Naive thymus-derived CD8-positive, alpha-beta T cell (primary cell): ENCODE measurements at places on chromosomes 7 and 10.

- H3K4me1 ChIP-seq = no peaks in the 10 kb centered on the region
- DNase-seq = no peak
- H3K27me3 ChIP-seq = peaks cover 10% of the 10 kb centered on the region
These were observed 61.4 kb upstream of the NME8 start for GRCh38 chr7:37786741-37787569.

- H3K4me1 ChIP-seq = peaks cover 32% of the 10 kb centered on the region
- H3K27ac ChIP-seq = peak overlapping the region; percentile 100
- peaks cover 27% of the 10 kb centered on the region for H3K36me3 ChIP-seq
- H3K27me3 ChIP-seq = no peaks in the 10 kb centered on the region
These were observed 1.2 kb upstream of the SMNDC1 start for GRCh38 chr10:110305767-110306451.

- H3K36me3 ChIP-seq = no peaks in the 10 kb centered on the region
- H3K4me3 ChIP-seq = no peak overlapping the region
- DNase-seq = no peak
- H3K4me1 ChIP-seq = no peaks in the 10 kb centered on the region
- no peaks in the 10 kb centered on the region for H3K27me3 ChIP-seq
- H3K27ac ChIP-seq = no peak overlapping the region
These were observed 481.5 kb upstream of the FOXK1 start for GRCh38 chr7:4200546-4201094.

DNA sequence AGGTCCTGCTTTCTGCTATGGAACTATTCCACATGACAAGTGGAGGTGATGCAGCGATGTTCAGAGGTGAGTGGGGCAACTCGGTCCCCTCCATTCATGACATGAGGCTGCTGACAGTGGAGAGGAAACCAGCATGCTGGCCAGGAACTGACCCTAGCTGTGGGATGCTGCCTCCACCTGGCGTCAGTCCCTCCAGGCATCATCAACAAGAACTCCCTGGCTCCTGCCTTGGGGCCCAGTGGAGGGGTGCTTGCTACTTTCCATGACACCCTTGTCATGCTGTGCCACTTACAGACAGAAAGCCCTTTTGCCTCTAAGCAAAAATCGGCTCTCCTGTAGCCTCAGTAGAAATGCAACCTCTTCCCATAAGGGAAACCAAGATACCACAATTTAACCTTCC is 118.5 kb downstream of the LRRC18 start:
- peaks cover 6% of the 10 kb centered on the region for H3K4me1 ChIP-seq
- no peak for DNase-seq
- H3K36me3 ChIP-seq = no peaks in the 10 kb centered on the region
- H3K27ac ChIP-seq = no peak overlapping the region
- no peak overlapping the region for H3K4me3 ChIP-seq

- H3K36me3 ChIP-seq = peaks cover 39% of the 10 kb centered on the region
- peaks cover 12% of the 10 kb centered on the region for H3K4me1 ChIP-seq
- no peak for DNase-seq
- H3K4me3 ChIP-seq = no peak overlapping the region
- no peak overlapping the region for H3K27ac ChIP-seq
These were observed 118.9 kb downstream of the INPP5A start for GRCh38 chr10:132656283-132657126.

DNA sequence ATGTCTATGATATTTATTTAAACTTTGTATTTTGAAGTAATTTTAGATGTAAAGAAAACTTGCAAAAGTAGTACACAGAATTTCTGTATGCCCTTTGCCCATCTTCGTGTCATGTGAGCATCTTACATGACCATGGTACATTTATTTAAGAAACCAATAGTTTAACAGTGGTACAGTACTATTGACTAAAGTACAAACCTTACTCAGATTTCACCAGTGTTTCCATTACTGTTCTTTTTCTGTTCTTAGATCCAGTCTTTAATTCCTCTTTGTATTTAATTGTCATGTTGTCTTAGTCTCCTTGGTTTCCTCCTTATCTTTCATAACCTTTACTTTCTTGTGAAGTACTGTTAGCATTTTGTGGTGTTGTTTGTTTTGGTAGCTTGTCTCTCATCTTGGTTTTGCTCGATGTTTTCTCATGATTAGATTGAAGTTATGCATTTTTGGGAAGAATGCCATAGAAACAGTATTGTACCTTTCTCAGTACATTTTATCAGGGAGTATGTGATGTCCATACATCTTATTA is 24.1 kb downstream of the TAX1BP1 start:
- no peaks in the 10 kb centered on the region for H3K27me3 ChIP-seq
- peaks cover 7% of the 10 kb centered on the region for H3K4me1 ChIP-seq
- DNase-seq = no peak
- H3K4me3 ChIP-seq = no peak overlapping the region

- no peaks in the 10 kb centered on the region for H3K4me1 ChIP-seq
- H3K27me3 ChIP-seq = no peaks in the 10 kb centered on the region
- no peak overlapping the region for H3K27ac ChIP-seq
- no peak for DNase-seq
- no peak overlapping the region for H3K4me3 ChIP-seq
These were observed 29.9 kb downstream of the LIPJ start for GRCh38 chr10:88616250-88616977.

DNA sequence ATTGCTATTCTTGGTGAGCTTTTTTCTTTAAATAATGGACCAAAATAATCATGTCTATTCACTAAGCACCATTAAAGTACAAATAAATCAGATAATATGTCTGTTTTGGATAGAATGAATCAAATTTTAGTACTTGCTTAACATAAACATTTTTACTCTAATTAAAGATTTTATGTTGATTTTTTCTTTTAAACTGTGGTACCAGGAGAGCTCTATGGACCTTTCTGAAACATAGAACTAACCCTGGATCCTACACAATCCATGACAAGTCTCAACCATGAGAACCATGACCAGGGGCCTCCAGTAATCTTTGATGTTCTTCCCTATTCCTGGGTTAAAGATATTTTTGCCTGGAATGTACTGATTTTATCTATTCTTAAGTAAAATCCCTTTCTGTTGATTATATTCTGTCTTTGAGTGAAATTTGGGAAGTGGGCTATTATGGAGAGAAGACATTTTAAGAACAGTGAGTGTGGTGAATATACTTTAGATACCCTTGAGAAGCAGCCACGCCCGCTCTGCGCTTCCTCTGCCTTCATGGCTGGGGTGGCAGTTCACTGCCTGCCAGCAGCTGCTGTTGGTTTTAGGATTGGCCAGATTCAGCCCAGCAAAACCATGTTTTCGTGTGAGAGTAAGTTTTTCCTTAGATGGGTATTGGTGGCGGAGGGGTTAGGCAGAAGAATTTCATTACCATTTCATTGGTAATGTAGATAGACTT is 42.2 kb upstream of the BHLHA15 start:
- no peaks in the 10 kb centered on the region for H3K27me3 ChIP-seq
- peaks cover 40% of the 10 kb centered on the region for H3K36me3 ChIP-seq
- no peak for DNase-seq
- no peak overlapping the region for H3K27ac ChIP-seq
- peaks cover 11% of the 10 kb centered on the region for H3K4me1 ChIP-seq

DNA sequence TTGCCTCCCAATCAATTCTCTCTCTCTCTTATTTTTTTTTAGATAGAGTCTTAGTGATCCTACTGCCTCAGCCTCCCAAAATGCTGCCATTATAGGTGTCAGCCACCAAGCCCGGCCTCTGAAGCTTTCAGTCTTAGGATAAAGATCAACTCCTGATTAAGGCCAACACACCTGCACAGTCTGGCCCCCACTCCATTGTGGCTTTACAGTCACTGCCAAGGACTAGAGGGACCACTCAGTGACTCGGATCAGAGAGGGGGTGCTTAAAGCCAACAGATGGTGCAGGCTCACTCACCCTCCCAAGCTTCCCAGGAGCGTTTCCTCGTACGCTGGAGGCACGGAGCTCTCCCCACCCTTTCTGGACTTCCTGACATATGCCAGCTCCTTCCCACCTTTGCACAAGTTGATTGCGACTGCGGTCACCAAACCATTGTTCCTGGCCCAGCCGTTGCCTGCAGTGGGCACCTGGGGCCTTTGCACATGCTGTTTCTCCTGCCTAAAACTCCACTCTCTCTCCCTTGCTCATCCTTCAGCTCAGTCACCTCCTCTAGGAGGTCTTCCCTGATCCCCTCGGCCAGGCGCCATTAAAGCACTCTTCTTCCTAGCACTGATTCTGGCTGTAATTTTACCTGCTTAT is 1.7 kb upstream of the CDH23 start:
- peaks cover 7% of the 10 kb centered on the region for H3K4me1 ChIP-seq
- H3K4me3 ChIP-seq = no peak overlapping the region
- no peak overlapping the region for H3K27ac ChIP-seq
- H3K27me3 ChIP-seq = peaks cover 80% of the 10 kb centered on the region
- no peak for DNase-seq
- H3K36me3 ChIP-seq = no peaks in the 10 kb centered on the region

DNA sequence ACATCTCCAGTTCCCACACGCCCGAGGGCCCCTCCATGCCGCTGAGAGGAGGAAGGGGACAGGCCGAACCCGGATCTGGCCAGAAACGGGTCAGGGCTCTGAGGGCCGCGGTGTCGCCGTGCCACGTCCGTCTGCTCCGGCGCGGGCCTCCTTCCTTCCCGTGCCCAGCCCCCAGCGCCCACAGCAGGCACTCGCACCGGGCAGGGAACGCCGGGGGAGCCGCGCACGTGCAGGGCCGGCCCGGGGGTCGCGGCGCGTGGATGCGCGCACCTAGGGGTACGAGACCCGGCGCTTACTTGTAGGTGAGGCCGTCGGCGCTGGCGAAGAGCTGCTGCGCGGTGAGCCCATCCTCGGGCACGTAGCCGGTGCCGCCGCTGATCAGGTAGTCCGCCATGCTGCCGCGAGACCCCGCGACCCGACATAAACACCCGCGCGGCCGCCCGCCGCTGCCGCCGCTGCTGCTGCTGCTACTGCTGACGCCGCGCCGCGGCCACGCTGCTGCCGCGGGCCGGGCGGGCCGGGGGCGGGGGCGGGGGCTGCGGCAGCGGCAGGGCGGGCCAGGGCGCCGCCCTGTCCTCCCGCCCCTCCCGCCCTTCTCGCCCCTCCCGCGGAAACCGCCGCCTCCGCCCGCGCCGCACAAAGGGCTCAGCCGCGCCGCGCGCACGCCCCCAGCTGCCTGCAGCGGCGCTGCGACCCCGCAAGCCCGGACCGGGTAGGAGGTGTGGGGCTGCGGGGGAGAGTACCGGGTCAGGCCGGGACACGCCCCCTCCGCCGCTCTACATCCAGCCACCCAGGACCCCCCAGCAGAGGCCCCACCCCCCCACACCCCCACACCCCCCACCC is 4.1 kb downstream of the IMPDH1 start:
- peak; percentile 78 for DNase-seq
- no peaks in the 10 kb centered on the region for H3K27me3 ChIP-seq
- no peaks in the 10 kb centered on the region for H3K36me3 ChIP-seq
- H3K27ac ChIP-seq = no peak overlapping the region
- H3K4me1 ChIP-seq = peaks cover 31% of the 10 kb centered on the region

GRCh38 chr7:33932221-33932620 is 26.9 kb downstream of the BMPER start:
- peaks cover 8% of the 10 kb centered on the region for H3K27me3 ChIP-seq
- no peaks in the 10 kb centered on the region for H3K36me3 ChIP-seq
- H3K27ac ChIP-seq = peak overlapping the region; percentile 32
- H3K4me1 ChIP-seq = no peaks in the 10 kb centered on the region

DNA sequence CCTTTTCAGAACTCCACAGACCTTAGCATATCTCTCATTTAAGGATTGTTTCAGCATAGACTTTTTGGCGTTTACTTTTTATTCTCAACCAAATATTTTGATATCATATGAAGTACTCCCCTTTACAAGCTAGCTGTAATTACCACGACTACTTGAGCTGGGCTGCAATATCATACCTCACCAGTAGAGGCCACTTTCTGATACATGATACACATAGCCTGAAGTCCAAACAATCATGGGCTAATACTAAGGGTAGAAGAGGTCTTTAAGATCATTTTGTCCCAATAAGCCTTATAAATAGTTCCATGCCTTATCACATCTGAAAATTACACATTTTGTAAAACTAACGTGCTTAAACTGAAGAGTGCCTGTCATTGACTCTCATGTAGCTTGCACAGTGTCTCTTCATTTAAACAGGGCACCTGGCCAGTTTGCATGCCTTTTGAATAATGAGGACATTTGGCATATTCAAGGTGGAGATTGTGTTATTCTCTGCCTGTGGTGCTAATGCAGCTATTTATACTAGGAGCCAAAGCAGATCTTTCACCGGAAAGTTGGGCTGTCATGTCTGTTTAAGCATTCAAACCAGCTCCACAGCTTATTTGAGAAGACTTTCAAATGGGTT is 403.7 kb upstream of the ZMIZ1 start:
- H3K36me3 ChIP-seq = peaks cover 7% of the 10 kb centered on the region
- no peak overlapping the region for H3K4me3 ChIP-seq
- no peak overlapping the region for H3K27ac ChIP-seq
- peaks cover 17% of the 10 kb centered on the region for H3K27me3 ChIP-seq
- no peak for DNase-seq
